A549 (cell line): ENCODE measurements at places on chromosomes 1 and 21.
A peak's percentile ranks its signal among the peaks of the same experiment; 100 is the strongest.

DNA sequence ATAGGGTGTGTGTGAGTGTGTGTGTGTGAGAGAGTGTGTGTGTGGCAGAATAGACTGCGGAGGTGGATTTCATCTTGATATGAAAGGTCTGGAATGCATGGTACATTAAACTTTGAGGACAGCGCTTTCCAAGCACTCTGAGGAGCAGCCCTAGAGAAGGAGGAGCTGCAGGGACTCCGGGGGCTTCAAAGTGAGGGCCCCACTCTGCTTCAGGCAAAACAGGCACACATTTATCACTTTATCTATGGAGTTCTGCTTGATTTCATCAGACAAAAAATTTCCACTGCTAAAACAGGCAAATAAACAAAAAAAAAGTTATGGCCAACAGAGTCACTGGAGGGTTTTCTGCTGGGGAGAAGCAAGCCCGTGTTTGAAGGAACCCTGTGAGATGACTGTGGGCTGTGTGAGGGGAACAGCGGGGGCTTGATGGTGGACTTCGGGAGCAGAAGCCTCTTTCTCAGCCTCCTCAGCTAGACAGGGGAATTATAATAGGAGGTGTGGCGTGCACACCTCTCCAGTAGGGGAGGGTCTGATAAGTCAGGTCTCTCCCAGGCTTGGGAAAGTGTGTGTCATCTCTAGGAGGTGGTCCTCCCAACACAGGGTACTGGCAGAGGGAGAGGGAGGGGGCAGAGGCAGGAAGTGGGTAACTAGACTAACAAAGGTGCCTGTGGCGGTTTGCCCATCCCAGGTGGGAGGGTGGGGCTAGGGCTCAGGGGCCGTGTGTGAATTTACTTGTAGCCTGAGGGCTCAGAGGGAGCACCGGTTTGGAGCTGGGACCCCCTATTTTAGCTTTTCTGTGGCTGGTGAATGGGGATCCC lies 18.3 kb upstream of the HDAC1 start:
- DNase-seq, result no peak

DNA sequence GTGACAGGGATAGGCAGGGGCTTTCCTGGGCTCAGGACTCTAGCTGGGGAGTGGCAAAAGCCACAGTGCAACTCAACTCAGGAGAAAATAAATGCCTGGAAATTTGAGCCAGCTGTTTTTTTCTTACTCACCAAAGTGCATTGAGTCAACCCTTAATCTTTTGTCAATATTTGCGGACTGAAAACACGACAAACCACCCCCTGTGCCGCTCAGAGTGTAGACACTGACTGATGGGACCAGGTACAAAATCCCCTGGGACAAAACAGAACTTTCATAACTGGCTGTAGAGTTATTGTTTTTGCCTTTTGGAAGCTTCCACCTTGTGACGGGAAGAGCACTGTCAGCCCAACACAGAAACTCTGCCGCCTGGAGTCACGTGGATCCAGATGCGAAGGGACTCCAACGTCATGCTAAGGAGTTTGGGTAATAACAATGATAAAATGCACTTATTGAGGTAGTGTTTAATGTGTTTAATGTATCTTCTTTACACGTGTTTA lies 164.6 kb downstream of the PLPP3 start:
- peak; percentile 50 for DNase-seq

DNA sequence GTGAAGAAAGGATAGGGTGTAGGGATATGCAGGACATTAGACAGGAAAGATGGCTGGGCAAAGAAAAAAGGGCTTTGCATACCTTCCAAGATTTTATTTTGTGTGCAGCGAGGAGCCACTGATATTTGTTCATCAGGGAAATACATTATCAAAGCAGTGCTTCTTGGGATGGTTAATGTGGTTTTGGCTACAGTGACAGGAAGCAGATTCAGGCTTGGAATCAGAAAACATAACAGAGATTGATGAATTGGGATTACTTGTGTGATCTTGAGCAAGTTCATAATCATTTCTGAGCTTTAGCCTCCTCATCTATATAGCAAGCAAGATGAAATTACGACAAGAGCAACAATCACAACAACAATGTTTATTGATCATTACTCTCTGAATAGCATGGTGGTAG lies 249.2 kb upstream of the SGIP1 start:
- DNase-seq, result no peak

GRCh38 chr1:110498270-110498669 lies 20.7 kb downstream of the KCNA10 start:
- no peak for DNase-seq

DNA sequence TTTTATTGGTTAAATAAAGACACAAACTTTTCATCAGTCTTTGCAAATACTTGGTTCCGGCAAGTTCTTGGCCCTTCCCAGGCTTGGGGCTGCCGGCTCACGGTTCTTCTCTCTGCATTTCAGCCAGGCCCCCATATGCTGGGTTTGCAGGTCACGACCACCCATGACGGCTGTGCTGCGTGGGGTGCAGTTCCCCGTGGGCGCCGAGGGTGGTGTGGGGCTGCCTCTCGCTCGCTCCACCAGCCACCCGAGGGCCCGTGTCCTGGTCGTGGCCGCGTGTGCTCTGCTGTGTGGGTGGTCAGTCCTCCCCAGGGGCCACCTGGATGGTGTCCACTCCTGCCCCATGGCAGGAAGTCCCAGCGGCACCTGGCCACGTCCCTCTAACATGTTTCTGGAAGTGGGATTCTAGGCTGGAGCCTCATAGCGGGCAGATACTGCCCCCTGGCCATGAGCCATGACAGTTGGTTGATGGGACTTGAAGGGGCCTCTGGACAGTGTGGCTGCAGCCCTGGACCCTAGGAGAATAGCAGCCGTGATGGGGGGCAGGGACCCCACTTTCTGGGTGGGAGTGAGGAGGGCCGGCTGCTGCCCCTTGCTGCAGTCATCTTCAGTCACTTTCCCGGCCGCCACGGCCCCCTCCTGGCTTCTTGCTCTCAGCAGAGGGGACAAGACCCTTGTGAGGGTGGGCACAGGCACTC lies 46.3 kb downstream of the SKI start:
- no peak for DNase-seq

GRCh38 chr1:42529724-42530181 lies 66.7 kb downstream of the CCDC30 start:
- DNase-seq, result peak; percentile 38

GRCh38 chr1:149942207-149942606 lies 5.5 kb upstream of the MTMR11 start:
- peak; percentile 49 for DNase-seq
